ENCODE measurements at places on chromosomes 11 and 22. TPM values are rescaled to one million over a fixed set of nuclear protein-coding genes. Genes with fewer than 3 reads are reported as not detected.

DNA sequence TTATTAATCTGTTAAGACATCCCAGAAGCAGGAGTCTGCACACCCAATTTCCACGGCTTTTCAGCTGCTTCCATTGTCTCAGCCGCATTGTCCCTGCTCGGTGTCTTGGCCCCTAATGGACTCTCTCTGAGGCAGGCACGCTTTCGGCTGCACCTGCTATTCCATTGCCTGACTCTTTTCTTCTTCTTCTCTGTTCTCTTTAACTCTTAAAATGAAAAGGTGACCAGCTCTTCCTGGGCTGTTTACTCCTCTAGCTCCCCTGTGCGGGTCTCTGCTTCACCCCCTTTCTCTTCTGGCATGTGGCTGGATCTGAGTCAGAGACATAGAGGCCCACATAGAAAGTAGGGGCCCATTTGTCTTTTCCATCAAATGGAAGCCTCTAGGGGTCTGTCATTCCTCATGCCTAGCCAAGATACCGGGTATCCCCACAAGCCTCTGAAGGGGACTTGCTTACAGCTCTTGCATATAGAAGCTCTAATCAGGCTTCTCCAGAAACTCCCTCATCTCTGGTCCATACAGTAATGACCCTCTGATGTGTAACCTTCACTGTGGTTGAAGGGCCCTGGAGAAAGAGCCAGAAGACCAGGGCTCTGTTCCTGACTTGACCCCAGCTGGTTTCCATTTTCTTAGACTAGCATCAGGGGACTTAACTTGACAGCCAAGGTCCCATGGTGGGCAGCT, 243.9 kb downstream of the ST3GAL4 start:
- no peak for DNase-seq

DNA sequence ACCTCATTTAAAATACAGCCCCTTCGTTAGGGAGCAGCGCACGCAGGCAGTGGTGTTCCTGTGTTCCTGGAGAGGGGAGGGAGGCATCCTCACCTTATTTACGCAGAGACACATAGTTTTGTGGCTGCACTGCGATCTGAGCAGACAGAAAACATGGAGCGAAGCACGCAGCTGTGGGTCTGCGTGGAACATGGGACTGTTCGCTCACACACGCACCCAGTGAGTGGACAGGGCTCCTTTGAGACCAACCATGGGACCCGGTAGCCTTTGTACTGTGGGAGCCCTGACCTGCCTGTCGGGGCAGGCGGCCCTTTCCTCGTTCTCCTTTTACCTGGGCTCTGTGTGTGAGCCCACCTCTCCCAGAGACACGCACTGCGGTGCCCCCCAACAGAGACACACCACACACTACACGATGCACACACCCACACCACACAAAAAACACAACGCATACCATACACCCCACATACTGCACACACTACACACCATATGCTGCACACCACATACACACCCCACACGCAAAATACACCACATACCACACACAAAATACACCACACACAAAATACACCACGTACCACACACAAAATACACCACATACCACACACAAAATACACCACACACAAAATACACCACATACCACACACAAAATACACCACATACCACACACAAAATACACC, 1245.7 kb downstream of the BRD1 start:
- DNase-seq, result no peak

GRCh38 chr22:43276321-43276720, 66.9 kb downstream of the SCUBE1 start:
- DNase-seq, result no peak

GRCh38 chr11:115656041-115656440, 151.8 kb upstream of the CADM1 start:
- DNase-seq, result no peak

Gene NEFH
- not detected for total RNA-seq

DNA sequence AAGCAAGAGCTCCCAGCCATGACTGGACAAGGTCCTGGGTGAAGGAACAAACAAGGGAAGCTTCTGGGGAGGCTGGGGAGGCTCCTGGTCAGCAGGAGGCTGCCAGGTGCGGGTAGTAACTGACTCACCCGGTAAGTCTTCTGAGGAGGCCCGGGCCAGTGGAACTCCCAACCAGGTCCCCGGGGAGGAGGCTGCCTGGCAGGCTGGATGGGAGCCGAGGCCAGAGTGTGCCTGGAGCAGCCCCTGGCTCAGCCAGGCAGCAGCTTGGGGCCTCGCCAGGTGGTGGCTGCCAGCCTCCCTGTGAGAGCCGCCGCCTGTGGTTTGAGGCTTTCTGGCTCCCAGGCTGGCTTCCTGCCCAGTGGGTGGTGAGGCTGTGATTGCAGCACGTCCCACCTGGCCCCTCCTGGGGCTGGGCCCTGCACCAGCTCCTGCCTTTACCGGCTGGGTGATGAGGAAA, 46.2 kb downstream of the IGF2 start:
- DNase-seq, result peak; percentile 51

DNA sequence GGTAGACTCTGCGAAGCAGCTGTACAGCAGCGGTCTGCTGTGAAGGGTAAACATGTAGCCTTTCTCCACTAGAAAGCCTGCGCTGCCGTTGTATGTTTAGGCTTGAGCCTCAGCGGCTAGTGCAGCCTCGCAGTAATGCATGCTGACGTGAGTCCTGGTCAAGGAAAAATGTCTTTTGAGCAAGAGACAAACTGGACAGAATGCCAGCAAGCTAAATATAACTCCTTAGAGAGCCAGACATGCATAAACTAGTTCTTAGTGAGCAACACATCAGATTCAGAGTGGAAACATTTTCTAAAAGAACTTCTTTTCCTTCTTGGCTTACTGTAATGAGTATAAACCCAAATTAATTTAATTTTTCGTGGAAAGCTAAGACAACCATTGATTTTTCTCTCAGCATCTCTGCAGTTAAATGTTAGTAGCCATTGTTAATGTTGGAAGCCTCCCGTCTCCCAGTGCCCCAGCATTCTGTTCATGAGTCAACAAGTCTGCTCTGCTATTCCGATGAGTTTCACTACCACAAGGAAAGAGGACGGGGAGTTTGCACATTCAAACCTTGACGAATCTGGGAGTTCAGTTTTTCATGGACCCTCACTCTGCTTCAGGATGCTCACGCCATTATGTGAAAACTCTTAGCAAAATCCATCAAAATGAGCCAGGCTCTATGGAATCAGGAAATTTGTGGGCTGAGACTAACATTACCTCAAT, 51.4 kb downstream of the JAM3 start:
- no peak for DNase-seq

DNA sequence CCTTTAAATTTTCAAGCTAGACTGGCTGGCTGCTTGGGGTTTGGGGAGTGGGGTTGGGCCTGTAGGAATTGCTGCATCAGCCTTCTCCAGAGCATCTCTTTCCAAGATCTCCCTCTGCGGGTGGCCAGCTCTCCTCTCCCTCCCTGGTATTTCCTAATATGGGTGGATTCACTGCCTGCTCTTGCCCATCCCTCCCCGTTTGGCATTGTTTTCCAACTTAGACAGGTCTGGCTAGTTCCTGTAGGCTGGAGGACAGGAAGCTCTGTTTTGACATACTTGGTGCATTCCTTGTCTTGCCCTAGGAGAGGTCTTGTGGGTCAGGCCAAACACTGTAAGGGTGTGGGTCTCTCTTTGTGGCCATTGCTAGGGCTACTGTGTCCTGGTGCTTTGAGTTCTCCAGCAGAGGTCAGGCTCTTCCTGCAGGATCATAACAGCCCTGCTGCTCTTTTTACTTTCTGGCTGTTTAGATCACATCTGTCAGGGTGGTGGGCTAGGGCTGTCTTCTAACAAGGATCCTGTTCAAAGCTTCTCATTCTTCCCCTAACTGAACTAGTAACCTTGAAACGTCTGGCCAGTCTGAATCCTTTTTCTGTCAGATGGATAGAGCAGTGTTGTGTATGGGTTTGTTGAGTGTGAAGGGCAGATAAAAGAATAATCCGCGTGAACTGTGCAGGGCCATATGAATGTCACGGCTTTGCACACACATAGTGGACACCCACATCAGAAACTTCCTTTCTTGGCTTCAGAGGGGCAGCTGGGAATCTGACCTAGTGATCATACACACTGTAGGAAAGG, 18.3 kb upstream of the MICALL1 start:
- DNase-seq, result peak; percentile 95

Measured in SJSA1 (cell line).